ENCODE measurements at places on chromosomes 11 and 22.
A peak's percentile ranks its signal among the peaks of the same experiment; 100 is the strongest.

- peaks cover 2% of the 10 kb centered on the region for H3K27me3 ChIP-seq
- H3K36me3 ChIP-seq = peaks cover 20% of the 10 kb centered on the region
- peak overlapping the region; percentile 92 for H3K4me3 ChIP-seq
These were observed 699 bp upstream of the SDF2L1 start for GRCh38 chr22:21641417-21641788.

GRCh38 chr11:75334976-75335375 is 16.5 kb downstream of the ARRB1 start:
- H3K4me3 ChIP-seq = no peak overlapping the region
- no peaks in the 10 kb centered on the region for H3K27me3 ChIP-seq
- H3K27ac ChIP-seq = no peak overlapping the region
- DNase-seq = no peak
- H3K36me3 ChIP-seq = peaks cover 17% of the 10 kb centered on the region
- peaks cover 48% of the 10 kb centered on the region for H3K4me1 ChIP-seq

DNA sequence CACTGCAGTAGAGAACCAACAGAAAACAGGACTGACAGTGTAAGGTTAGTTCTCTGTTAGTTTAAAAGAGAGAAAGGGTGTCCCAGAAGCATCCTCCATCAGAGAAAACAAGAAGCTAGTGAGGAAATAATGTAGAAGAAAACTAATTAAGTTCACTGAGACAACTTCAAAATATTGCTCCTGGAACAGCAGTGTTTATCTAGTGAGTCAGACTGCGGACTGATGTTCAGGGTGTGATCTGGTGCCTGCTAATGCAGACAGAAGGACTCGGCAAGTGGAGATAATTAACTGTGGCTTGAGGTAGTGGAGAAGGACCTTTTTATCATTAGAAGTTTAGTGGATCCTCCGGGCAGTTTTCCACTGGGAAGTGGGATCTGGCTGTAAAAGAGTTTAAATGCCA is 55.4 kb downstream of the CDON start:
- no peaks in the 10 kb centered on the region for H3K36me3 ChIP-seq
- DNase-seq = no peak
- H3K4me3 ChIP-seq = no peak overlapping the region
- no peak overlapping the region for H3K27ac ChIP-seq

DNA sequence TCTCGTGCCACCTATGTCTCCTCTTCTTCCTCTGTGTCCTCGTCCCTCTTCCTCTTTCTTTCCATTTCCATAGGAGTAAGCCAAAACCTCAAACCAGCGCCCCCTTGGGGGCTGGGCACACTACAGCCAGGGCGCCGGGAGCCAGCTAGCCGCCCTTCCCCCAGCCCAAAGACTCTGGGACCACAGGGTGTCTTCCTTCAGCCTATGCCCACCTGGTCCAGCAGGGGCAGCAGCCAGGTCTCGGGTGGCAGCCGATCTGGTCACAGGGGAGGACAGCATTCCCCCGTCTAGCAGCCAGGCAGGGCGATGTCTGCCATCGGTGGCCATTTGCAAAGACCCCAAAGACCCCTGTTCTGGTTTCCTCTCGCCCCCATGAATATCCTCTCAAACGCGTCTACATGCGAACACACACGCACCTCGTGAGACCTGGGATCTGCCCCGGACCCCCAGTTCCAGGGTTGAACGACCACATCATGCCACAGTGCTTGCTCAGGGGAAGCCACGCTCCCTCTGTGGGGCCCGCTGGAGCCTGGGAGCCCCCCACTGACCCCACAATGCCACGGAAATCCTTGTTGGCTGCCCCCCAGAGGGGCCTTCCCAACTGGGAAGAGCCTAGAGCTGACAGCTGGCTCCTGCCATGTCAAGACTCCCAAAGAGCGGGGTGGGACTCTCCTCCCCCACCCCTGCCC is 546.0 kb upstream of the CCDC179 start:
- no peak overlapping the region for H3K4me3 ChIP-seq
- H3K27me3 ChIP-seq = no peaks in the 10 kb centered on the region
- DNase-seq = no peak
- no peak overlapping the region for H3K27ac ChIP-seq
- H3K4me1 ChIP-seq = no peaks in the 10 kb centered on the region

DNA sequence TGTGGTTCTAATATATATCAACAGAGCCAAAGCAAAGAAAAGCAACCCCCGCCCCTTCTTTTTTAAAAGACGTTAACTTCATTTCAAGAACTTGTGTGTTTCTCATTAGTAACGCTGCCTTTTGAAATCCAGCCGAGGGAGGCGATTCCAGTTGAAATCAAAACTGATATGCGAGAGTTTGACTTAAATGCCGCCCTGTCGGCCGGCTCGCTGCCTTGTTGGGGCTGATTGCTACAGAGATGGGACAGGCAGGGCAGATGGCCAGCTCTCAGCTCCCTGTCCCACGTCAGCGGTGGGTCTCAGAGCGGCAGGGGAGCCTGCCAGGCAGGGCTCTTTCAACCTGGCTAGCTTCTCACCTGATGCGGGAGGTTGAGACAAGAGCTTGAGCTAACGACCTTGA is 51.9 kb upstream of the ALX4 start:
- no peaks in the 10 kb centered on the region for H3K36me3 ChIP-seq
- no peak overlapping the region for H3K27ac ChIP-seq
- no peak for DNase-seq

- peaks cover 4% of the 10 kb centered on the region for H3K27me3 ChIP-seq
- no peak overlapping the region for H3K4me3 ChIP-seq
- no peaks in the 10 kb centered on the region for H3K36me3 ChIP-seq
- peaks cover 5% of the 10 kb centered on the region for H3K4me1 ChIP-seq
These were observed 33.2 kb downstream of the PAK1 start for GRCh38 chr11:77440678-77441077.

GRCh38 chr22:46287873-46288751 is 8.6 kb upstream of the GTSE1 start:
- peak; percentile 18 for DNase-seq
- no peaks in the 10 kb centered on the region for H3K27me3 ChIP-seq
- peaks cover 9% of the 10 kb centered on the region for H3K4me1 ChIP-seq
- peaks cover 25% of the 10 kb centered on the region for H3K36me3 ChIP-seq
- H3K27ac ChIP-seq = peak overlapping the region; percentile 86

DNA sequence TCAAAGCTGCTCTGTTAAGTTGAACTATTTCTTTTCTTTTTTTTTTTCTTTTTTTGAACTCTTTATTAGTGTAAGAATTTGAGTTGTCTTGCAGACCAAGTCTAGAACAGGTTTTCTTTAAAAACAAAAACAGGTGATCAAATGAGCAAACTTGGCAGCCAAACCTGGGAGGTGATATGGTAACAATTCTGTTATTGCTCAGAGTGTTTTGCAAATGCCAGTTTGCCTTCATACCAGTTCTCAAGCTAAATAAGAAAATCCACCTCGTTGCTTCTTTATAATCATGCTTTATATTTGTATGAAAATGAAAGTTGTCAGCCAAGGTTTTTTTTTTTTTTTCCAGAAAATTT is 76.9 kb downstream of the DEPDC5 start:
- H3K36me3 ChIP-seq = peaks cover 48% of the 10 kb centered on the region
- H3K4me3 ChIP-seq = no peak overlapping the region

- H3K27ac ChIP-seq = no peak overlapping the region
- H3K36me3 ChIP-seq = no peaks in the 10 kb centered on the region
- H3K4me3 ChIP-seq = no peak overlapping the region
- H3K4me1 ChIP-seq = peaks cover 1% of the 10 kb centered on the region
These were observed 69.5 kb downstream of the C11orf91 start for GRCh38 chr11:33630936-33631748.

DNA sequence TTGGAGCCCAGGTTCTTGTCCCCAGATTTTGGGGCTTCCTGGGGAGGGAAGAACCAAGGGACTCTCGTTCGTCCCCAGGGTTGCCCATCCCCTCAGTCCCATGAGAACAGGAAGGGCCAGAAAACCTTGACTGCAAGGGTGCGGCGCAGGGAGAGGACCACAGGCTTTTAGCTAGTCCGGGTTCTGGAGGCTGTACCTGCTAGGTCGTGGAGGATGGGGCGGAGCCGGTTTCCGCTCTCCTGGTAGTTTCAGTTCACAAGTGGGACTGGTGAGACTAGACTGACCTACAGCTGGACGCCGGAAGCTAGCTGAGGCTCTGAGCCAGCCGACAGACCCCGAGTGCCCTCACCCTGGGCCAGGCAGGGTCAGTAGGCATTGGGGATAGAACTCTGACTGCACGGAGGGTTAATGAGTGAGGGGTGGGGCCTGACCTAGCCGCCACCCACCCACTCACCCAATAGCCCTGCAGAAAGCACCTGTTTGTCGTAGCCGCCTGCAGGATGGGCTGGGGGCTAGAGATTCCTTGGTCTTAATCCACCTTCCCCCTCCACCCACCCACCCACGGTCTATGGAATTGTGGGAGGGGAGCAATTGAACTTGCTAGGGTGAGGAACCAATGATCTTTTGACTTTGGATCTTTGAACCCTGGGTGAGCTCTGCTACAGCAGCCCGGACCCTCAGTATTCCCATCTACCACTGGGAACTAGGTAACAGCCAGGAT is 1.5 kb downstream of the MAFF start:
- H3K36me3 ChIP-seq = no peaks in the 10 kb centered on the region
- peak overlapping the region; percentile 85 for H3K4me3 ChIP-seq
- peak overlapping the region; percentile 75 for H3K27ac ChIP-seq
- H3K4me1 ChIP-seq = peaks cover 27% of the 10 kb centered on the region
- H3K27me3 ChIP-seq = no peaks in the 10 kb centered on the region

DNA sequence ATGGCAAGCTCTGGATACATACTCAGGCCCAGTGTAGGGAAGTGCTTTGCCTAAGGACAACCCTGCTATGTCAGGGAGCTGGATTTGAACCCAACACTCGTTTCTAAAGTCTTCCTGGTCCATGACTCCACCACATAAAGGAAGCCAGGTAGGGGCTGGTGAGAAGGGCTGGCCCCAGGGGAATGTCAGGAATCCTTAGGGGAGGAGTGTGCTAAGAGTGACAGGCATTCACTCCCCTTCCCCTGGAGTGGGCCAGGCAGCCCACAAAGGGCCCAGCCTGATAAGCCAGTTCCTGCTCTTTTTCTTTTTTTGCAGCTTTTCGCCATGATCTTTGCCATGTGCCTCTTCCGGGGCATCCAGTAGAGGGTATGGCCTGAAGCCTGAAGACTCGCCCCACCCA is 21.9 kb downstream of the TP53I11 start:
- no peaks in the 10 kb centered on the region for H3K36me3 ChIP-seq
- no peak overlapping the region for H3K27ac ChIP-seq
- DNase-seq = no peak
- H3K4me3 ChIP-seq = no peak overlapping the region
- no peaks in the 10 kb centered on the region for H3K4me1 ChIP-seq
- peaks cover 4% of the 10 kb centered on the region for H3K27me3 ChIP-seq

DNA sequence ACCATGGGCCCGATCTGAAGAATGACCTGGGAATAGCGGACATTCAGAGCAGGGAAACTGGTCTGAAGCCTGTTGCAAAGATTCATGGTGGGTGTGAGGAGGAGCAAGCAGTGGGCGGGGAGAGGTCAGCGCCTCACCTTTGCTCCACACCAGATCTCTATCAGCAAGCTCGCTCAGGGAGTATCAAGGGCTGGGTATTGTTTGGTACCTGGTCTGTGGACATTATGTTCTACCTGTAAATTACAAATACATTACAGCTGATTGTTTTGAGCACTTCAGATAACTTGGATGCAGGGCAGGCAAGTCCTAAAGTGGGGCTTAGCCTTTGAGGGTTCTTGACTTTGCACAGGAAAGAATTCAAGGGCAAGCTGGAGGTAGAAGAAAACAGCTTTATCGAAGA is 10.8 kb upstream of the SEC14L4 start:
- no peak for DNase-seq
- H3K36me3 ChIP-seq = no peaks in the 10 kb centered on the region
- H3K27me3 ChIP-seq = no peaks in the 10 kb centered on the region
- no peak overlapping the region for H3K4me3 ChIP-seq
- no peak overlapping the region for H3K27ac ChIP-seq

DNA sequence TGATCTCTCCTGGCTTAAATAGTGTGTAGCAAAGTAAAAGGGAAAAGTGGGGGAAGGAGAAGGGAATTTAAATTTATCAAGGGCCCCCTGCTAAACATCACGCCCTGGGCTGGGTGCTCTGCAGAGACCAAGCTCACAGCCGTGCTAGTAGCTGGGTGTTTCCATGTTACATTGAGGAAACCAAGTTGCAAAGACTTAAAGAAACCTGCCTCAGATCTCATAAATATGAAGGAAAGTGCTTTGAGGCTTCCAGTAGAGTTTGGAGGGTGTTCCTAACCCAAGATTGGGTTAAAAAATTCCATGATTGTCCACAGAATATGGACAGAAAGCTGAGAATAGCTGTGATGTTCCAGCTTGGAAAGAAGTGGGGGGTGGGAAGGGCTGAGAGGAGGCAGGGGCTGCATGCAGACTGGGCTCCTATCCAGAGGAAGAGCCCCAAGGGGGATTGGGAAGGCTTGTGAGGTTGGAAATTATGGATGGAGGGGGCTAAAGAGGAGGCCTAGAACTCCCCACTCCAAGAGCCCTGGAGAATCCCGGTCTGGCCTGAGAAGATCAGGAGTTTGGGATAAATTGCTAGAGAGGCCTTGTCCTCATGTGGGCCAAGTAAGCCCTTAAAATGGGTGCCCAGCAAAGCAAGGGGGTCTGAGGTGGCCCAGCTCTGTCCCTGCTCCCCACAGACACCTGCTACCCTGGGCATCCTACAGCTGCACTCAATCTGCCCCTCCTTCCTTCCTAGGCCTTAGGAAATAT is 25.0 kb upstream of the OAF start:
- no peaks in the 10 kb centered on the region for H3K36me3 ChIP-seq
- no peak for DNase-seq
- no peak overlapping the region for H3K4me3 ChIP-seq
- no peak overlapping the region for H3K27ac ChIP-seq
- H3K4me1 ChIP-seq = no peaks in the 10 kb centered on the region

DNA sequence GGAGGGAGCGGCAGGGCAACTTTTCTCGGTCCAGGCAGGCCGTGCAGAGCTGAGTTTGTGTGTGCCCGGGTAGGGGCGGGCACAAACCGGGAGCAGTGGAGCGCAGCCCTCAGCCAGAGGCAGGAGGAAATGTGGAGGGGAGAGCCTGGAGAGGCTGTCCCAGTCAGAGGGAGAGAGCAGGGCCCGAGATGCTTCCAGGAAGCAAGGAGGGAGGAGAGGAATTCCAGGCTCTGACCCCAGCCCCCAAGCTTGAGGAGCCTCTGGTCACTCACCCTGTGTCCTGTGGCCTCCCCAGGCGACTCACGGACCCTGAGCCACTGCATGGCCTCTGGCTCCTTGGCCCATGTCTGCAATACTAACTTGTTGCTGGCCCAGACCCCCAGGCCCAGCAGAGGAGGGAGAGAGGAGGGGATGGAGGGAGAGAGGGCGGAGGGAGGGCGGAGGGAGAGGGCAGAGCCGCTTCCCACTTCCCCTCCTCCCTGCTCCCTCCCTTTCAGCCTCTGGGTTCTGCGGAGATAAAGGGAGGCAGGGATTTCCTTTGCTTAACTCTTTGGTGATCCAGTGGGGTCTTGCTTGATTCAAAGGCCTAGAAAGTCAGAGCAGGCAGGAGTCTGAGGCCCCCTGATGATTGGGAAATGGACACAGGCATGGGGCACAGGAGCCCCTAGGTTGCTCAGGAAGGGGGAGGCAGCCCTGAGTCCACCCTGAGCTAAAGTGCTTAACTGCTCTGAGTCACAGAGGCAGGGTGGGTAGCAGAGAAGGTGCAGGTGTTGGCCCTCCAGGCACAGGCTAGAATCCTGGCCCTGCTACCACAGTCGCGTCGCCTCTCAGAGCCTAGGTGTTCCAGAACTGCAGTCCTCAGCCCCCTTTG is at the start of gene C1QTNF6:
C1QTNF6 (minus strand) TSS at position 357 of the 871 bp plus-strand sequence; CDS start at position 323, 34 bp downstream.
- DNase-seq = no peak
- peak within 1 kb of the TSS; percentile 31 for H3K27ac ChIP-seq
- H3K4me1 ChIP-seq = peaks cover 50% of the 10 kb centered on the region
- peaks cover 15% of the 10 kb centered on the region for H3K36me3 ChIP-seq
- H3K27me3 ChIP-seq = no peaks in the 10 kb centered on the region

- no peak for DNase-seq
- H3K27me3 ChIP-seq = no peaks in the 10 kb centered on the region
- H3K4me3 ChIP-seq = no peak overlapping the region
- peaks cover 10% of the 10 kb centered on the region for H3K36me3 ChIP-seq
- peaks cover 26% of the 10 kb centered on the region for H3K4me1 ChIP-seq
- peak overlapping the region; percentile 16 for H3K27ac ChIP-seq
These were observed 6.6 kb upstream of the OR6X1 start for GRCh38 chr11:123760894-123761293.
